NCI-H446 (cell line): ENCODE measurements at places on chromosomes 11 and 22.

GRCh38 chr22:39177456-39177775 is 24.9 kb upstream of the CBX7 start:
- no peak for DNase-seq

DNA sequence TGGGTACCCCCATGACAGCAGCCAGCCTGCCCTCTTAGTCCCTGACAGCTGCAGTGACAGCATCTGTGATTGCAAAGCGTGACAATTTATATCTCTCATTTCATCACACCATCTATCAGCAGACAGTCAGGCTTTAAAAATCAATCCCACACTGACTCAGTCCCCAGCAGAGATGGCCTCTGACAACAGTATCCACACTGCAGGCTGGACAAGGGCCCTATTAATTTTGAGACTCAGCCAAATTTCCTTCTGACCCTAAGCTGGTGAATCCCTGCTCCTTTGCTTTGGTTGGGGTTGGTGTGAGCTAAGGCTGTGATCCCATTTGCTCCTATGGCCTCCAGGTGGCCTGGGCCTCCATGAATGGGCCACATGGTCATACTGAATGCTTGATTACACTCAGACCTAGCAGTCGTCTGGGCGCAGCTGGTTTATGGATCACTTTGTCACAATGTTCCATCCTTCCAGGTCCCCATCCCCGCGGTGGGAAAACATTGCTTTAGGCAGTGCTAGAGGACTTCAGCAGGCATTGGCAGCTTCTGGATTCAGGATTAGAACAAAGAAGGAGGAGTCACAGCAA is 68.2 kb upstream of the B3GAT1 start:
- DNase-seq: no peak

DNA sequence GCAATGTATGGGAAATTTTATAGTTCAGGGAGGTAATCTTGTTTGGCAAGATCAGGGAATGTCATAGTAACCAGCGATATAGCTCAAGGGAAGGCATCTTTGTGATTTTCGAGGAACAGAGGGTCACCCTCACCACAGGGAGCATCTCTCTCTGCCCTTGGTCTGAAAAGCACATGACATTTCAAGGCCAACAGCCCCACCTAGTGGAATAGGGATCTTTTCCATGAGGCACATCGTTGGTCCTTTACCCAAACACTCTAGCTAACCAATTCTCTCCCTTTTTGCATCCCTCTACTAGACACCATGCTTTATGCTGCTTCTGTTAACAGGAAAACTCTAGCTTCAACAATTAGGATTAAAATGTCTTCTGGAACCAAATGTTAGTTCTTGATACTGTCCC is 179.0 kb downstream of the GRM5 start:
- DNase-seq: no peak

DNA sequence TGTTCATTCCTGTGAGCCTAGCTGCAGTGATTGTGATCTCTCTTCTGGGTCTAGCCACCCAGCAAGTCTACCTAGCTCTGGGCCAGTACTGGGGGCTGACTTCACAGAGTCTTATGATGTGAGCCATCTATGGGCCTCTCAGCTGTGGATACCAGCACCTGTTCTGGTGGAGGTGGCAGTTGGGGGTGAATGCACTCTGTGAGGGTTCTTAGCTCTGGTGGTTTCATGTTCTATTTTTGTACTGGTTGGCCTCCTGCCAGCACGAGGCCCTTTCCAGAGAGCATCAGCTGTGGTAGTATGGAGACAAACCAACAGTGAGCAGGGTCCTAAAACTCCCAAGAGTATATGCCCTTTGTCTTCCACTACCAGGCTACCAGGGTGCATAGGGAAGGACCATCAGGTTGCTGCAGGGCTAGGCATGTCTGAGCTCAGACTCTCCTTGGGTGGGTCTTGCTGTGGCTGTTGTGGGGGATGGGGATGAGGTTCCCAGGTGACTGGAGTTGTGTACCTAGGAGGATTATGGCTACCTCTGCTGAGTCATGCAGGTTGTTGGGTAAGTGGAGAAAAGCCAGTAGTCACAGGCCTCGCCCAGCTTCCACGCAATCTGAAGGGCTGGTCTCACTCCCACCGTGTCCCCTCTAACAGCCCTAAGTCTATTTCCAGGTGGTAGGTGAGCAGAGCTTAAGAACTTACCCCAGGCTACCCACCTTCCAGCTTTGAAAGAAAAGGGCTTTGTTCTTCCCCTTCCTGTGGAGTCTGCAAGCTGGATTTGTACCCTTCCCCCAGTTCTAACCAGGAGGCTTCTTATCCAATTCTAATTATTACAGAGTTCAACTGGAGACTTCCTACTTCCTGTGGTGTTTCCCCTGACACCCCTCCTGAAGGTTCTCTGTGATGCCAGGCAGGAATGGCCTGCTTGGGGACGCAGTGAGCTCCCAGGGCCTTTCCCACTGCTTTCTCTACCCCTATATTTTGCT is 250.7 kb downstream of the LUZP2 start:
- DNase-seq: no peak

DNA sequence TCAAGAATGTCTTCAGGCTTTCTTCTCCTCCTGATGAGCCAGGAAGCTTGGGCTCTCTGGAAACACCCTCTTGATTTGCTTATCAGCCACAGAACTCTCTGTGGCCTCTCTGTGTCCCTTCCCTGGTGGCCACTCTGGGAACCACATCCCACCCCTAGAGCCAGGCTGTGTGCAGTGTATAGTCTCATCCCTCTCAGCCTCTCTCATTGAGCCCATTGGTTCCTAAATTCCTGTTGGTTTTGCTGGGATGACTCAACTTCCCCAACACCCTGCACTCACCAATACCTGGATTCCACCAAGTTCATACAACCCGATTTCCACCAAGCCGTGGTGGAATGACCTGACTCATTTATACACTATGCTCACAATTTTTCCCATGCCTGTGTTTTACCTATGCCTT is 5.2 kb downstream of the IRAG1 start:
- no peak for DNase-seq
